ENCODE measurements at places on chromosomes 3 and 15. TPM values are rescaled to one million over a fixed set of nuclear protein-coding genes. Genes with fewer than 3 reads are reported as not detected.

Gene C3orf85
- total RNA-seq = not detected

Gene ISY1
- 20.3 TPM for total RNA-seq

Gene SPINT1
- total RNA-seq = 0.42 TPM

Gene SLC28A2
- not detected for total RNA-seq

Gene DUOX2
- total RNA-seq = not detected

Gene ALPK3
- 292 TPM for total RNA-seq

Gene PPM1M
- 3.7 TPM for total RNA-seq

Gene ASB14
- total RNA-seq = 1.9 TPM

Gene LTK
- total RNA-seq = not detected

Gene PCYT1A
- 105 TPM for total RNA-seq

Gene PXYLP1
- 13.1 TPM for total RNA-seq

Gene FBXW12
- total RNA-seq = not detected

Gene LRRK1
- total RNA-seq = 5.6 TPM

Gene GOLGA6D
- total RNA-seq = not detected

Gene SIDT1
- 0.87 TPM for total RNA-seq

Gene SH3GL3
- total RNA-seq = not detected

Gene XCR1
- total RNA-seq = not detected

Gene SLTM
- 65.8 TPM for total RNA-seq

Gene NEO1
- total RNA-seq = 17.4 TPM

Gene ZDHHC19
- not detected for total RNA-seq

Gene DZIP1L
- 3.3 TPM for total RNA-seq

Gene MAGI1
- total RNA-seq = 3.1 TPM

Gene CPNE4
- not detected for total RNA-seq

Gene TOPAZ1
- not detected for total RNA-seq

Gene MRPS11
- total RNA-seq = 43.3 TPM

Gene GALNT15
- total RNA-seq = 66.5 TPM

Gene MUSTN1
- total RNA-seq = 385 TPM

Gene TM4SF4
- 2.3 TPM for total RNA-seq

Gene CLDN16
- not detected for total RNA-seq

Gene MESP2
- not detected for total RNA-seq
